ENCODE measurements at places on chromosomes 1 and 21.

DNA sequence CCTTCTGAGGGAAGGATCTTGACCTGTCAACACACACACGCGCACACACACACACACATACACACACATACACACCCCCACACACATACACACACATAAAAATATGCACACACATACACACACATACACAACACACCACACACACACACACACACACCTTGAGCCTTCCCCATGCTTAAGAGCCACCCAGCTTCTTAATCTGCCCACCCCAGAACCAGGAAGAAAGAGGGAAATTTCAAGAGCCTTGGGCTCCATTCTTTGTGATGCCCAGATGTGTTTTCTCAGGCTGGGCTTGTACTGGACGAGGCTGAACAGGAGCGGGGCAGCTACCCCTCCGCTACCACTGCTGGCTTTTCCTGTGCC, 643.5 kb downstream of the KIF26B start:
- DNase-seq = no peak

GRCh38 chr1:201302163-201303152, 19.2 kb downstream of the PKP1 start:
- no peak for DNase-seq

GRCh38 chr1:118692143-118692542, 296.0 kb downstream of the TBX15 start:
- no peak for DNase-seq

- DNase-seq = no peak
Measured at GRCh38 chr1:115539061-115539460, 102.7 kb upstream of the VANGL1 start.

DNA sequence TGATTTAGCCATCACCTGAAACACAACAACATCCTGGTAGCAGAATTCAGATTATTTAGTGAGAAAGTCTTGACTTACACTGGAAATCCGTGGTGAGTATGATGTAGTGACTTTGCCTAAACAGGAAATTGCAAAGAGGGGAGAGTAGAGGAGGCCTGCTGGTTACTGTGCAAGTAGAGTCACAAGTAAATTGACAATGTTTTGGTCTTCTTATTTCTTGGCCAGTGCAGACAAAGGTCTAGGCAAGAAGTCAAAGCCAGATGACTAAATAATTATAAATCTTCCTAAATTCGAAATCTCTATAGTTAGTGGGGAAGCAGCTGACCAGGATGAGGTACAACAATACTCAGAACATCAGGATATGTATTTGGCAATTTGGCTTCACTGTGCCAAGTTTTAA, 159.5 kb upstream of the KCTD3 start:
- no peak for DNase-seq

DNA sequence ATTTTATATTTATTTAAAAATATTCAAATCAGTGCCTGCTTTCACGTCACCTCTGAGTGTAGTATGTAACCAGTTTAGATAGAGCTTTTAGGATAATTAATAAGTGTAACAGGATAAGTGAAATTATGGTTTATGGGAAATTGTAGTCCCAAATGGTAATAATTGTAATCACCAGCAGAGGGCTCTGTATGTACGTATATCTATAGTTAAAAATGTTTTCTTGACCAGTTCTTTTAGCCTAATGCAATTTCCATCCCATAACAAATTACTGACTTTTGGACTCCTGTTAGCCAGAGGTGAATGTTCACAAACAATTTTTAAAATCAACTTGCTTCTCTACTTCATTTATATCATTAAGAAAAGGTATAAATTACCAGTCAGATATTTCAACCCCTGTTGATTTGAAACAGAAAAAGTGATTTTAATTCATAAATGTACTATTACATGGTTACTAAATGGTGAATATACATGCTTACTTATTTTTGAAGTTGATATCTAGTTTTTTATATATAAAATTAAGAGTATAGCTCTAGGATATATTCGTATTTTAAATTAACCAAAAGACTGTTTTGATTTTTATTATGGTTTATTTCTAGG, 25.3 kb downstream of the SLC30A7 start:
- DNase-seq = peak; percentile 65

DNA sequence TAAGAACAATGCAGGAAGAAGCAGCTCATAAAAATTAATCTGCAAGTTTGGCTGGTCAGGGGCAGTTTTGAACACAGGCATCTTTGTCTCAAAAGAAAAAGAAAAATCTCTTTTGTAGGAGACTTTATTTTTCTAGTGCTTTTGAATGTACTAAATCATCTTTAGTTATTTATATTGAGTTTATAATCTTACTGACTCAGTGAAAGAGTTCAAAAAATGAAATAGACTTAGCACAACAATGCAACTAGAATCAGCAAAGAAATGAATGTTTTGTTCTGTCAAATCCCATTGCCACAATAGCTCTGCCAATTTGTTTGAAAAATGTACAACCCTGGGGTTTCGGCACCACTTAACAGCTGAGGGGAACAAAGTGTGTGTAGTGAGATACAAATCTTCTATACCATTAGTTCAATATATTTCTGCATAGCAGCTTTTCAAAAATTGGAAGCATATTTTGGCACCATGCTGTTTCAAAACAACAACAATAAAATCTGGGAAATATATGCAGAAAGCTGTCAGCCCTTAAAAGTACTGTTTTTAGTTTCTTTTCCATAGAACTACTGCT, 1969.1 kb downstream of the MRPL39 start:
- no peak for DNase-seq

DNA sequence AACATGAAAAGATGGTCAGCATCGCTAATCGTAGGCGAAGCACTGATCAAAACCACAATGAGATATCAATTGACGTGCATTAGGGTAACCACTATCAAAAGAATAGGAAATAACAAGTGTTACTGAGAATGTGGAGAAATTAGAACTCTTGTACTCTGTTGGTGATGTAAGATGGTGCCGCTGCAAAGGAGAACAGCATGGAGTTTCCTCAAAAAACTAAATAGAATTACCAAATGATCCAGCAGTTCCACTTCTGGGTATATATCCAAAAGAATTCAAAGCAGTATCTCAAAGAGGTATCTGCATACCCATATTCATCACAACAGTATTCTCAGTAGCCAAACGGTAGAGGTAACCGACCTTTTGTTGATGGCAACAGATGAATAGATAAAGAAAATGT, 8.3 kb upstream of the CD101 start:
- DNase-seq = no peak

DNA sequence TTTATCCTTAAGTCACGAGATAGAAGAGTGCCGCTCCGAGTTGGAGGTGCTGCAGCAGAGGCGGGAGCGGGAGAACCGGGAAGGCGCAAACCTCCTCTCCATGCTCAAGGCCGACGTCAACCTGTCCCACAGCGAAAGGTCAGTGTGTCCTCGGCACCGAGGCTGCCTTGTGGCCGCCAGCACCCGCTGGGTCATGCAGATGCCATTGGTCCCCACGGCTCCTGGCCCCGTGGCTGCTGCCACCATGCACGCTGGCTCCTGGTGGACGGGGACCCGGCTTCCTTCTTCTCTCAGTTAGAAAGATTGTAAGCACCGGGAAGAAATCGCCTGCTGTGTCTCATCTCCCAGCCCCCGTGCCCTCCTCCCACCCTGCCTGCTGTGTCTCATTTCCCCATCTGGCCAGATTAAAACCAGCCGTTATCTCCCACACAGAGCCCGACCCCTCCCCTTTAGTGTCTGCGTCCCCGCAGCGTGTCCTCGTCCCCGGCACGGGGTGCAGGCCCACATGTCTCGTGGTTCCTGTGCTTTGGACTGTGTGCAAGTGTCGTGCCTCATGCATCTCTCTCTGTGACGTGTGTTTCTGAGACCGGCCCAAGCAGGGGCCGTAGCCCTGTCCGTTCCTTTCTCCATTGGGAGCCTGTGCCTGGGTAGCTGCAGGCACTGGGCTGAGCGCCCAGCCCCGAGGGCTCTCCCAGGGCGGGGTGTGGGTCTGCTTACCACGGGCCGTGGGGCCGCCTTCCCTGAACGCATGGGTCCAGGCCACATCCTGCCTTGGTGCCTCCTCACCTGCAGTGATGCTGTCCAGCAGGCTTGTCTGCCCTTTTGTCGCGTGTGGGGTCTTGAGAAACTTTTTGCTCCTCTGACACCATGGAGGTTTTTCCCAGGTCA, 62.1 kb downstream of the PCNT start:
- DNase-seq = no peak

DNA sequence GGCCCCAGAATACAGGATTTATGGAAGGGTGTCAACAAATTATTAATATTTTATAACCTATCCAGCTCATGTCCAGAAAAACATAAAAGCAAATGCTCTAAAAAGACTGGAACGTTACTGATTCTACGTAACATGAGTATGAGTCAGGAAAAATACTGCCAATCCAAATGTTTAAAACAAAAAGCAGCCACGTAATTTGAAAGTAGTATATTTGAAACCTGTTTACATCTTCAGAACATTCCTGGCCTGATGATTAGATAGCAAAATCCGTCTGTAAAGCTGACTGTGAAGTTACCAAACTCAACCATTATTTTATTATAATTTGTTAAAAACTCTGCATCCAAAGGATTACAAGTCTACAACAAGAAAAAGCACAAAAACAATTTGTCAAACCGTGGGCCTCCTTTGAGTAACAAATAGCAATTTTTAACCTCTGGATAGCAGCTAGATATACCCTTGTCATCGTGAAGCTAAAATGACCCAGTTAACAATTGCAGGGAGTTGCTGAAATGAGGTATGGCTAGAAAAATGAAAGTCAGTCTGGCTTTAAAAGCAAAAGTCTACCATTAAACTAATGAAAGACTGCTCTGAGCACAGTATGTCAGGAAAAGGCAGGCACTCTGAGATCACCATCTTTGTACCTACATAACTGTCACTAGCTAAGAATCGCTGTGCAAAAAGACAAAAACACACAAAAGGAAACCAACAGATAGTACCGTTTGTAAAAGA, 1.2 kb downstream of the UBR4 start:
- peak; percentile 7 for DNase-seq

GRCh38 chr1:121587230-121587569, 402.4 kb downstream of the SRGAP2C start:
- no peak for DNase-seq

- no peak for DNase-seq
Measured at GRCh38 chr1:14476170-14476955, 122.1 kb upstream of the KAZN start.

DNA sequence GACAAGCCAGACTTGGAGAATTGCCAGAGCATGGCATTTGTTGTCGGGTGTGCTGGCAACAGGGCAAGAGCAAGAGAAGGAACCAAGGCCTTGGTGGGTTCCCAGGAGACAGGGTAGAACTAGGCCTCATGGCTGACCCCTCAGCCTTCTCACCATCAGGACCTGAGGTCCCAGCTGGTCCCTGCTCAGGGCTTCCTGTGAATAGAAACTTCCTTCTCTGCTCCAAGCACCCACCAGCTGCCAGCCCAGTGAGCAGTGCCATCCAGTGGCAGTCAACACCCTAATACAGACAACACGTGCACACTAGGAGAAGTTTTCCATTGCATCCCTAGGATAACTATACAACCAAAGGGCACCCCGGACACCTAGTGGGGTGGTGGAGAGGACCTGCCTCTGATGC, 22.8 kb downstream of the S100A6 start:
- no peak for DNase-seq

- DNase-seq = no peak
Measured at GRCh38 chr1:67084765-67085318, 30.9 kb upstream of the SLC35D1 start.

GRCh38 chr1:179809506-179810366, 66.6 kb downstream of the FAM163A start:
- peak; percentile 76 for DNase-seq

GRCh38 chr1:153358691-153358975, 979 bp downstream of the S100A9 start:
- DNase-seq = no peak

DNA sequence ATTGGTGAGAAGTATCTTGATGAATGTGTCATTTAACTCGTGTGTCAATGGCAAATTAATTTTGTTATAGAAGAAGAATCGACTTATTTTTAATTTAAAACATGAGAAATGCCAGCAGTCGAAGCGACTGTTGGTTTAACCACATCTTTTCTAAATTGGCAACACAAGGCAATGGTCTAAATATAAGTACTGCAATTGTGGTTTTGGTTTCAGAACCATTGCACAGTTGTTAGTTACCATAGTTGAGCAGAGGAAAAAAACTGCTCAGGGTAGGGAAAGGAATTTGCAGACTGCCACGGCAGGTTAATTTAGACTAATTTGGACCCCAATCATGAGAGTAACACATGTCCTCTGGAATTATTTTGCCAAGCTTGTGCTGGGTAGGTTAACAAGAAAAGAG, 185.6 kb upstream of the RUNX1 start:
- DNase-seq = no peak

GRCh38 chr1:171206204-171206977, 21.3 kb downstream of the FMO2 start:
- DNase-seq = no peak

GRCh38 chr1:116170721-116171589, 59.8 kb downstream of the MAB21L3 start:
- no peak for DNase-seq

DNA sequence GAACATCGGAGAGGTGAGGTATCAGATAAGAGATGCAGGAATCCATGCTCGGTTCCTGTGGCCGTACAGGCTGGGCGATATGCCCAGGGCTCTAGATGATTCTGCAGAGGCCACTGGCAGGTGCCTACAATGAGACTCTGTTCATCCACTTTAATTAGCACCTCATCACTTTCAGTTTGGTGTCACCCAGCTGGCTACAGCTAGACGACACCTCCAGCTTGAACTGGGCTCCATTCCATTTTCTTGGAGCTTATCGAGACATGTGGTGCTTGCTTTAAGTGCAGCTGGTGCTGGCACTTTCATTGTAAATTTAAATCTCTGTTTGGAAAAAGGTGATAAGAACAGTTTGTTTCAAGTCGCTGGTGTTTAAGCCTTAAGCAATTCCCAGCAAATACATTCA, 322.5 kb upstream of the ADGRL2 start:
- no peak for DNase-seq

GRCh38 chr1:36934061-36934460, 100.3 kb downstream of the GRIK3 start:
- DNase-seq = no peak

DNA sequence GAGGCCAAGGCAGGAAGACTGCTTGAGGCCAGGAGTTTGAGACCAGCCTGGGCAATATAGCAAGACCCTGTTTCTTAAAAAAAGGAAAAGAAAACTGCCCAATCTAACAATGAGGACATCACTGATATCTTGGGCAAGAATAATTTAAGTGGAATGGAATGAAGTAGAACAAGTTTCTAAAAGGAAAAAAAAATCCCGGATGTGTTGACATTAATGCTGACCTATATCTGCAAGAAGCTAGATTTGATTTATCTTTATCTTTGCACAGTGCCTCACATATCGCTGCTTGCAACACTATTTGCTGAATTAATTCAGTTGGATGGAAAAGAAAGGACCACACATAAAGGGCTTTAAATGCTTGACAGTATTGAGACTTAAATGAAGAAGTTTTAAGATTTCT, 27.8 kb downstream of the DIPK1A start:
- no peak for DNase-seq

Measured in cerebellar cortex (tissue), 1 donor.